Right lung (tissue), 10 donors: ENCODE measurements at places on chromosomes 4 and X. TPM values are rescaled to one million over a fixed set of nuclear protein-coding genes. Genes with fewer than 3 reads are reported as not detected.

GRCh38 chr4:140969296-140969695 is 164.0 kb downstream of the RNF150 start:
- DNase-seq = no peak

DNA sequence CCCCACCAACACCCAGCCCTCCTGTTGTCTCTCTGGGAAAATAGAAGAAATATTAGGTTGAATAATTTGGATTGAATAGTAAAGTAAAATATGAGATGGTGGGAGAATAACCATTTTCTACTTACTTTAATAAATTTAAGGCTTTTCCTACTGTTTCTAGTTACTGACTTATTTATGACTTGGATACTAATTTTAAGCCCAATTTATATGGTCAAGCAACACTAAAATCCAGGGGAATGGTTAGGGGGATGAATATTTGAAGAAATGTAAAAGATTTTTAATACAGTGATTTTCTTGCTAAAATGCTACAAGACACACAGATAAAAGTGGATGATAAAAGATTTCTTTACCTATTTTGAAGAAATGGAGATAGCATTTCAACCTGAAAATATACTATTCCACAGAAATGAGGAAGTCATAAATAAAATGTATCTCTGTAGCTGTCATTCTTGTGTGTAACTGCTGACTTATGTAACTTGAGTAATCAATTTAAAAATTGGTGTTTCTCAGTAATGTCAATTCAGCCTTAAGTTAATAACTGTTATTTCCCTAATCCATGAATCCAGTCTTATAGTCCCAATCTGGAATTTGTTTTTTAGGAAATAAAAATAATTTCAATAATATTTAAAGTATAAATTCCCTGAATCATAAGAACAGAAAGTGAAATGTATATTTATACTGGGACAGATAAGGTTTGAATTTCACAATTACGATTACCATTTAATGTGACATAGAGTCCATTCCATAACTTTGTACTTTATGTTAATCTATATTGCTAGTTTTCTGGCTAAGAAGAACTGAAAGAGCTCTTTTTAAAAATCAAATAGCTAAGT is 24.3 kb upstream of the IL2 start:
- no peak for DNase-seq

- DNase-seq = no peak
These were observed 50.3 kb downstream of the CHRDL1 start for GRCh38 chrX:110745288-110745687.

DNA sequence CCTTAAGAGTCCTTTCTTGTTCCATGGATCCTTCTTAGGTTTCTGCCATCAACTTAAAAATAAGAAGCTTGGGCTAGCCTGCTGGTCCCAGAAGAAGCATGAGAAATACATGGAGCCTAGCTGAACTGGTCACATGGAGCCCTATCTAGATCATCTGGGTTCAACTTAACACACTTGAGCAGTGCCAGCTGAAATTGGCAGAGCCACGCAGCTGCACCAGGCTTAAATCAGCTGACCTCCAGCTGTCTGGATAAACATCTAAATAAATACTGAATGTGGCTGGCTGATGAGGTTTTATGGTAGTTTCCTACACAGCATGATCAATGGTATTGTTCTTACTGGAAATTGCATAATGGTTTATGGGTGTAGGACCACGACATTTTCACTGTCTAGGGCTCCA is 598.4 kb upstream of the FAM241A start:
- no peak for DNase-seq

GRCh38 chrX:104749951-104750610 is 184.1 kb downstream of the IL1RAPL2 start:
- DNase-seq = no peak

TMEM47 gene
- polyA plus RNA-seq = 29.7 TPM

DNA sequence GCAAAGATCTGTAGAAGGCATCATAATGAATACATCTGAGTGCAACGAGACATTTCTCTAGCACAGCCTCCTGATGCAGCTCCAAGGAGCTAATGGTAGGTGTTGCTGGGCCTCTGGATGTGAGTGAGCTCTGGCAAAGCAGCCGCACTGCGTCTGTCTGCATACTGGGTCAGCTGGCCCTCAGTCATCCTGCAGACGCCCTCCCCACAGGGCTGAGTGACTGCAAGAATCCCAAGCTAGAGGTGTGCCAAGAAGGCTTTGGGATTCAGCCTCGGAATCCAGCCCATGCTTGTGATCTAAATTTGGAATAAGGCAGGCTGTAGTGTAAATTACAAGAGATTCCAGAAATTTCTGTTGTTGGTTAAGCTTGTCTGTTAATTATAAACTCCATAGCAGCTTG is 18.5 kb downstream of the HERC3 start:
- DNase-seq = no peak

- peak; percentile 57 for DNase-seq
These were observed 88.2 kb upstream of the USP9X start for GRCh38 chrX:40996886-40997530.

- no peak for DNase-seq
These were observed 215.4 kb downstream of the RAB28 start for GRCh38 chr4:13268703-13269102.

- peak; percentile 19 for DNase-seq
These were observed 759 bp downstream of the ZC4H2 start for GRCh38 chrX:64975491-64975890.

- peak; percentile 9 for DNase-seq
These were observed at the start of gene RGN for GRCh38 chrX:47078129-47079043. Gene RGN, plus strand, starts transcription at chrX:47078443. Its CDS starts 2,702 bp downstream, at chrX:47081145.

ASB5 gene
- polyA plus RNA-seq = 0.46 TPM

DAPP1 gene
- polyA plus RNA-seq = 2.8 TPM

GRCh38 chr4:167428156-167428555 is 193.9 kb upstream of the SPOCK3 start:
- peak; percentile 9 for DNase-seq
